Activated CD4-positive, alpha-beta T cell treated with anti-CD3 and anti-CD28 coated beads, Interleukin-2, amount 10 ng/mL, durations not matched to agents 7 days and 5 days (primary cell): ENCODE measurements at places on chromosomes 1 and 21. TPM values are rescaled to one million over a fixed set of nuclear protein-coding genes. Genes with fewer than 3 reads are reported as not detected.

The LCE1A gene
- not detected for total RNA-seq

The BRINP3 gene
- total RNA-seq = not detected

The EFNA1 gene
- total RNA-seq = 0.15 TPM

The CFAP45 gene
- total RNA-seq = 0.37 TPM

GRCh38 chr1:107653765-107654164, 311.2 kb downstream of the VAV3 start:
- H3K27ac ChIP-seq = no peak overlapping the region
- DNase-seq = no peak
- H3K36me3 ChIP-seq = no peaks in the 10 kb centered on the region
- no peaks in the 10 kb centered on the region for H3K4me1 ChIP-seq
- H3K27me3 ChIP-seq = no peaks in the 10 kb centered on the region

DNA sequence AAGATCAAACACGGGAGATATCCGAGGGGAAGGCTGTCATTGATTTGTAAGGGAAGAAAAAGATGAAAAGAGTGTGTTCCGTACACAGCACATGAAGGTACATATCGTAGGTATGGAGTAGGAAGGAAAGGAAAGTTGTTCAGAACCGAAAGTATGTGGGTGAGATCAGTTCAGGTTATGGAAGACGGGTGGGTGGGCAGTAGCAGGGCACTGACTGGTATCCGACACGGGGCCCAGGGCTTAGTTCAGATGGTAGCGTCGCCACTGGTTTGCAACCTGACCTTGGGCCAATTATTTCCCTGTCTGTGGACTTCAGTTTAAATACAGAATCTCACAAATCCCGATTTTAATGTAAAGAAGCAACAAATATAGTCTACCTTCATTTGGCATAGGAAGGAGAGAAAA, 27.8 kb upstream of the A3GALT2 start:
- peaks cover 17% of the 10 kb centered on the region for H3K36me3 ChIP-seq
- DNase-seq = peak; percentile 30
- H3K4me1 ChIP-seq = peaks cover 44% of the 10 kb centered on the region
- H3K27ac ChIP-seq = peak overlapping the region; percentile 96
- H3K27me3 ChIP-seq = peaks cover 3% of the 10 kb centered on the region
- H3K4me3 ChIP-seq = peak overlapping the region; percentile 96

GRCh38 chr1:109198043-109198695, 15.5 kb upstream of the SARS1 start:
- H3K4me1 ChIP-seq = peaks cover 35% of the 10 kb centered on the region
- no peak overlapping the region for H3K4me3 ChIP-seq
- no peak overlapping the region for H3K27ac ChIP-seq
